Astrocyte of the spinal cord (primary cell): ENCODE measurements at places on chromosomes 11 and 22.

- DNase-seq = no peak
Observed at GRCh38 chr11:72821221-72821919, 7.2 kb downstream of the ATG16L2 start.

DNA sequence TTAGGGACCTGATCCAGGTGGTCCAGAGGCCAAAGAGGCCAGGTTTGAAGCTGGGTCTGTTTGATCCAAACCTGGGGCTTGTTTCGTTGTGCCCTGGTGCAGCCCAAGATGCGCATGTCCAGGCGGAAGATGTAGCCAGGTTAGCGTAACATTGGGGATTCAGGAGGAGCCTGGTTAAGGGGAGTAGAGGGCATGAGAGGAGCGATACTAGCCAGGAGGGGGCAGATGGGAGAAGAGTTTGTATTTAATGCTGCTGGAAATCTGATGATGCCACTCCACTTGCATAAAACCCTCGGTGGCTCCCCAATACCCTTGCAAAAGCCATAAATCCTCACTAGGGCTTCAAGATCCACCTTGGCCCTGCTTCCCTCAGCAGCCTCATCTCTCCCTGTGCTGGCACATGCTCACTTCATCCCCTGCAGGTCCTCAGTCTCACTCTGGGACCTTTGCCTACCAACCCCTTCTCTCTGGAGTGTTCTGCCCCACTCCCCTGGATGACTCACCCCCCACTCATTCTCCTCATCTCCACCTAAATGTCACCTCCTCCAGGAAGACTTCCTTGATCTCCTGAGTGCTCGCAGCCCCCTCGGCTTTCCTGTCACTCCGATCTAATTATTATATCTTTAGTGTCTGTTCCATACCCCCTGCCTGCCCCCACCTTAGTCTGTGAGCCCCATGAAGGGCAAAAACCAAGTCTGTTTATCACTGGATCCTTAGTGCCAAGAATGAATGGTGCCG, 95.9 kb downstream of the MIAT start:
- DNase-seq = no peak

- peak; percentile 58 for DNase-seq
Observed at GRCh38 chr11:2377511-2378443, 667 bp downstream of the CD81 start.

DNA sequence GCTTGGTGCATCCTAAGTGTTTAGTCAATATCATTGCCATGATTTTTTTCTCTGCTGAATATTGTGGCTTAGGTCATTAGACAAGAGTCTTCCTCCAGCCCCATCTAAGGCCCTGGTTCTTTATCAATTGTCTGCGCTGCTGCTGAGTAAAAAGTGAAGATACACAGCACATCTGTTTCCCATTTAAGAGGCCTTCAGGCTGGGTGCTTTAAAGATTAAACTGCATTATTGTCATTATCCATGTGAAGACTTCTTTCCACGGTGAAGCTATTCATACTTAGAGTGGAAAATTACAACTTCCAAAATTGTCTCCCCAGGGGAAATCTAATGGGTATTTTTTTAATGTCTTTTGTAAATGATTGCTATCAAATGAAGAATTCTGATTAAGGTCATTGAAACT, 719.8 kb upstream of the LRRC4C start:
- DNase-seq = no peak

DNA sequence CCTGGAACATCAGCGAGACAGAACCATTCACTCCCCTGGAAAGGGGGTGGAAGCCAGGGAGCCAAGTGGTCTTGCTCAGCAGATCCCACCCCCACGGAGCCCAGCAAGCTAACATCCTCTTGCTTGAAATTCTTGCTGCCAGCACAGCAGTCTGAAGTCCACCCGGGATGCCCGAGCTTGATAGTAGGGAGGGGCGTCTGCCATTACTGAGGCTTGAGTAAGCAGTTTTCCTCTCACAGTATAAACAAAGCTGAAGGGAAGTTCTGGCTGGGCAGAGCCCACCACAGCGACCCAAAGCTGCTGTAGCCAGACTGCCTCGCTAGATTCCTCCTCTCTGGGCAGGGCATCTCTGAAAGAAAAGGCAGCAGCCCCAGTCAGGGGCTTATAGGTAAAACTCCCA, 764.8 kb upstream of the LUZP2 start:
- DNase-seq = peak; percentile 59

DNA sequence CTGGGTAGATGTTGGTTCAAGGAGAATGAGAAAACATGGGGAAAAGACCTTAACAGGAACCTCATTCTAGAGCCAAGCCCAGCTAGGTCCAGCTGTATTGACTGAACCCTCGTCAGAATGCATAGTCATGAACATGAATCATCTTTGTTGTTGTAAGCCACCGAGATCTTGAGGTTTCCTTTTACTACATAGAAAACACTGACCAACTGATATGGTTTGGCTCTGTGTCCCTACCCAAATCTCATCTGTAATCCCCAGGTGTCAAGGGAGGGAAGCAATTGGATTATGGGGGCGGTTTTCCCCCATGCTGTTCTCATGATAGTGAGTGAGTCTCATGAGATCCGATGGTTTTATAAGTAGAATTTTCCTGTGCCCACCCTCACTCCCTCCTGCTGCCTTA, 19.4 kb upstream of the PHOX2A start:
- peak; percentile 67 for DNase-seq

DNA sequence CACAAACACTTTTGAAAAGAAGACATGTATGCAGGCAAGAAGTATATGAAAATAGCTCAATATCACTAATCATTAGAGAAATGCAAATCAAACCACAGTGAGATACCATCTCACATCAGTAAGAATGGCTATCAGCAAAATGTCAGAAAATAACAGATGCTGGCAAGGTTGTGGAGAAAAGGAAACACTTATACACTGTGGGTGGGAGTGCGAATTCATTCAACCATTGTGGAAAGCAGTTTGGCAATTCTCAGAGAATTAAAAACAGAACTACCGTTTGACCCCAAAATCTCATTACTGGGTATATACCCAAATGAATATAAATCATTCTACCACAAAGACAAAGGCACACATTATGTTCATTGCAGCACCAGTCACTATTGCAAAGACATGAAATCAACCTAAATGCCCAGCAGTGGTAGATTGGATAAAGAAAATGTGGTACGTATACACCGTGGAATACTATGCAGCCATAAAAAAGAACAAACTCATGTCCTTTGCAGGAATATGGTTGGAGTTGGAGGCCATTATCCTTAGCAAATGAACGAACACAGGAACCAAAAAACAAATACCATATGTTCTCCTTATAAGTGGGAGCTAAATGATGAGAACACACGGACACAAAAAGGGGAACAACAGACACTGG, 18.5 kb downstream of the MMP13 start:
- no peak for DNase-seq

GRCh38 chr11:77294040-77294439, 7.4 kb downstream of the GDPD4 start:
- DNase-seq = no peak

GRCh38 chr11:130602641-130603334, 154.3 kb downstream of the ADAMTS15 start:
- DNase-seq = no peak

DNA sequence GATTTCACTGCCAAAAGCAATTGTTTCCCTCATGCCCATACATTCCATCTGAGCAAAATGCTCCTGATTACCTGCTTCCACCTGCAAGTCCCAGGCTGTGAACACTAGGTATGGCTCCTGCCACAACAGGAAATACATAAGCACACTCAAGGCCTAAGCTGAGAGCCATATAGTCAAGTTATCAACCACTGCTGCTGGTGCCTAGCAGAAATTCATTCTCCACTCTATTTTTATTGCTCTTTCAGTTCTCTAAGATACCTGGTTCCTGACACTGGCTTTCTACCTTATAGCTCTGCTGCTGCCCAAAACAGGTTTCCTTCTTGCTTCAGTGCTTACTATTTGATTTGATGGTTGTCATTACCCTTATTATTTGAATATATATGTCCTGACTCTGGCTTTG, 31.6 kb downstream of the SLC36A4 start:
- no peak for DNase-seq

- DNase-seq = no peak
Observed at GRCh38 chr11:133598906-133599305, 66.6 kb upstream of the OPCML start.

DNA sequence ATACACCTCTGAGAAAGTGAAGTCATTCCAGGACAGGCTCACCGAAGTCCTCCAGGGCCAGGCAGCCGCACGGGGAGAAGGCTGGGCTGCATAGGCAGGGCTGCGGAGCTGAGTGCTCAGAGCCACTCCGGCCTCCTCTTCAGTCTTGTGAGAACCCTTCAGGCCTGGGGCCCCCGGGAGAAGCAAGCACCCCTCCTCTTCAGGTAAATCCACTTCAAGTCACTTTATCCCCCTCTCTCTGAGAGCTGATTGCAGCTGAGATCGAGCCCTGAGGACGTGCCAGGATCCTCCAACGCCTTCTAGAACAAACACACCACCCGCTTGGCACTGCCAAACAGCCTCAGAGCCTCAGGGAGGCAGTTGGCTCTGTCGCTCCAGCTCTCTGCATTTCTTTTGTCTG, 1526.3 kb downstream of the BRD1 start:
- DNase-seq = no peak

- DNase-seq = no peak
Observed at GRCh38 chr11:45168366-45169130, 22.1 kb downstream of the PRDM11 start.

- DNase-seq = no peak
Observed at GRCh38 chr11:91587131-91587530, 637.5 kb upstream of the FAT3 start.

GRCh38 chr11:67698247-67698646, 23.8 kb upstream of the ALDH3B2 start:
- DNase-seq = no peak

- DNase-seq = no peak
Observed at GRCh38 chr11:44971185-44971584, 20.5 kb upstream of the TP53I11 start.

- DNase-seq = no peak
Observed at GRCh38 chr11:121253951-121254350, 38.6 kb upstream of the SC5D start.

- DNase-seq = peak; percentile 24
Observed at GRCh38 chr22:42180349-42180842, 49.8 kb upstream of the CYP2D6 start.

- DNase-seq = peak; percentile 77
Observed at GRCh38 chr11:72223615-72224563, 678 bp upstream of the INPPL1 start.

GRCh38 chr11:35003186-35003585, 86.8 kb downstream of the PDHX start:
- no peak for DNase-seq

GRCh38 chr11:33978376-33978775, 73.2 kb upstream of the CAPRIN1 start:
- DNase-seq = no peak

- no peak for DNase-seq
Observed at GRCh38 chr11:20032577-20033260, 127.6 kb downstream of the DBX1 start.

DNA sequence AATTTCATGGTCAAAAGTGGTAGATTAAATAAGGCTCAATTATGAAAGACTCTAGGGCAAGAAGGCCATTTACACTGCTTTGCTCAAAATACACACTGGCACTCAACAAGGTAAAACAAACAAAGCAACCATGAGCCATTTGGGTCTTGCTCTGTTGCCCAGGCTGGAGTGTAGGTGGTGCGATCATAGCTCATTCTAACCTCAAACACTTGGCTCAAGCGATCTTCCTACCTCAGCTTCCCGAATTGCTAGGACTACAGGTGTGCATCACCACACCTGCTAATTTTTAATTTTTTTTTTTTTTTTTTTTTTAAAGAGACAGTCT, 10.9 kb upstream of the AGBL2 start:
- DNase-seq = no peak

DNA sequence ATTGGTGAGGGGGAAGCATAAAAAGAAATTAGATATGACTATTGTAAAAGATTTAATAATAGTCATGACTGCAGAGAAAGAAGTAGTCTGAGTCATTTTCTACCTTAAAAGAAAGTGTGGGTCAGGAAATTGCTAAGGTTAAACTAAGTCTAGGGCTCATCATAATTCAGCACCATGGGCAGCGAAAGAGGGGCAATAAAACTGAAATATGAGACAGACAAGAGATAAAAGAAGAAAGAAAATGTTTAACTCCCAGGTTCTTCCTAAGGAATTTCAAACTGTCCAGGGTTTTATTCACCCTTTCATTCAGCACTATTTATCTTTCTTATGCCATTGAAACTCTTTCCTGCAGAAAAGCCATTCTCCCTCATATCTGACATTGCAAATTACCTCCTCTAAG, 114.4 kb upstream of the API5 start:
- DNase-seq = no peak

- no peak for DNase-seq
Observed at GRCh38 chr11:61404641-61405040, 12.3 kb downstream of the TMEM216 start.

GRCh38 chr22:22110548-22111266, 128.1 kb upstream of the TOP3B start:
- DNase-seq = peak; percentile 67

GRCh38 chr11:115521825-115522224, 17.6 kb upstream of the CADM1 start:
- DNase-seq = no peak

- no peak for DNase-seq
Observed at GRCh38 chr22:32509045-32509444, 34.4 kb downstream of the FBXO7 start.

GRCh38 chr11:46947399-46948077, 11.0 kb downstream of the CSTPP1 start:
- DNase-seq = no peak

DNA sequence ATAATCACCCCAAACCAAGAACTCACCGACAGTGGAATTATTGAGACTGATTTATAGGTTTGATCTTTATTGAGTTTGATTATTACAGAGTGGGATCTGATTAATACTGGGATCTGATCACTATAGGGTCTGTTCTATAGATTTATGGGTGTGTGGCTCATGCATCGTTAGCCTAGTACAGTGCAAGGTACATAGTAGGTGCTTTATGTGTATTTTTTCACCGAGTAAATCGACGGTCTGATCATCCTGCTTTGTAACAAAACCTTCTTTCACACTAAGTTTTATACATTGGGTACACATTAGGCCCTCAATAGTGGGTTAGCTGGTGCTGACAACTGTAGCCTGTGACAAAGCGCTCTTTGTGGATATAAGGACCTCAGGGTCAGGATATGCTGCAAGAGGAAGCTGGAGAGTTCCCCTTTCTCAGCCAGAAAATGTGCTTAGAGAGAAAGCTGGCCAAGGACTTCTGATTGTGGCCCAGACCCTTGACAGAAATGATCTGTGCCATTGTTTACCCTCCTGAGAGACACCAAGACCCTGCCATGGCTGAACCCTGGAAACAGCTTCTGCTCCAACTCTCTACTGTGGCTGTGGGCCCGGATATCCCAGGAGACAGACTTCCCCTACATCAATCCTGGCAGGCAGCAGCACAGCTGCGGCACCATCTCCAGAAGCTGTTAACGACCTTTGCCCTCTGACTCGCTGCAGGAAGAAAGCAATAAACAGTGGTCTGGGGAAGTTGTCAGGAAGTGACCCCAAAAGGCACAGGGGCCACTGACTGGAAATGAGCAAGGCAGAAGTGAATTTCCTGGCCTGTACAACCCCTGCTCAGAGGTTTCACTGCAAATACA, 16.1 kb upstream of the TPP1 start:
- DNase-seq = peak; percentile 33

DNA sequence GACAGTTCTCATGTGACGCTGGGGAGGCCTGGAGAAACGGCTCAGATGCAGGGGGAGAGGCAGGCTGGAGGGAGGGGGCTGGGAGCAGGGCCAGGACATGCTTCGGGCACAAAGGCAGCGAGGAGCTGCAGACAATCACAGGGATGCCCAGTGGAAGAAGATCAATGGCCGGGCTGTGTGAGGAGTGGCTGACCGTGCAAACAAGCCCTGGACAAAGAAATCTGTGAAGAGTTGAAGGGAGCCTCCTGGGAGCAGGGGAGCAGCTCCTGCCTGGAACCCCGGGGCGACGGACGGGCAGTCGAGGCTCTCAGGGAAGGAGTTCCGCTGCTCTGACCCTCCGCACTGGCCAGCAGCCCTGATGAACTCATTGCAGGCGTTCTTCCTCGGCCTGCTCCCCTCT, 126.7 kb upstream of the B3GAT1 start:
- DNase-seq = no peak
